ENCODE measurements at places on chromosomes 13 and 19.

GRCh38 chr19:53844849-53845246, 20.7 kb upstream of the NLRP12 start:
- DNase-seq, result no peak

DNA sequence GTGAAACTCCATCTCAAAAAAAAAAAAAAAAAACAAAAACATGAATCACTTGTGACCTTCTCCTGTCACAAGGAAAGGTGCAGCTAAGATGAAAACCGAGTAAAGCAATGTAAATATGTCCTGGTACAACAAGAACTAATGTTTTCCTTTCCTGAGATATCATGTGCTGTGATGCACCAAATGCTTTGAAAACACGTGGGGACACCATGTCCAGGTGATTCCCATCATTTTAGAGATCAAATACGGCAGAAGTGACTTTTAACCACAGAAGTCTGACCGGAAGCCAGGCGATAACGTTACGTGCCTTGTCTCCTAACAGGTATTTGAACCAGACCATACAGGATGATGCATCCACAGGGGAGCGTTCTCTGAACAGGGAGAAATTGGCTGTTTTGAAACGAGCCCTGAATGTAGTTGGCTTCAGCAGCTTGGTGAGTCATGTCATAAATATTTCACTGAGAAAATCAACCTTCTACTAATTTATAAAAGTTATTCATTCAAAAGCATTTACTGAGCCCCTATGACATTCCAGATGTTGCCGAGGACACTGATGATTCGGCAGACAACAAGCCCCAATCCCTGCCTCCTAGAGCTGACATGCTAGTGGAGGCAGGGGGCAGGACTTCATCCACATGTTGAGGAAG, 328.1 kb downstream of the MYO16 start:
- DNase-seq, result peak; percentile 80

- no peak for DNase-seq
These were observed 15.3 kb upstream of the ZNF554 start for GRCh38 chr19:2804156-2805004.

DNA sequence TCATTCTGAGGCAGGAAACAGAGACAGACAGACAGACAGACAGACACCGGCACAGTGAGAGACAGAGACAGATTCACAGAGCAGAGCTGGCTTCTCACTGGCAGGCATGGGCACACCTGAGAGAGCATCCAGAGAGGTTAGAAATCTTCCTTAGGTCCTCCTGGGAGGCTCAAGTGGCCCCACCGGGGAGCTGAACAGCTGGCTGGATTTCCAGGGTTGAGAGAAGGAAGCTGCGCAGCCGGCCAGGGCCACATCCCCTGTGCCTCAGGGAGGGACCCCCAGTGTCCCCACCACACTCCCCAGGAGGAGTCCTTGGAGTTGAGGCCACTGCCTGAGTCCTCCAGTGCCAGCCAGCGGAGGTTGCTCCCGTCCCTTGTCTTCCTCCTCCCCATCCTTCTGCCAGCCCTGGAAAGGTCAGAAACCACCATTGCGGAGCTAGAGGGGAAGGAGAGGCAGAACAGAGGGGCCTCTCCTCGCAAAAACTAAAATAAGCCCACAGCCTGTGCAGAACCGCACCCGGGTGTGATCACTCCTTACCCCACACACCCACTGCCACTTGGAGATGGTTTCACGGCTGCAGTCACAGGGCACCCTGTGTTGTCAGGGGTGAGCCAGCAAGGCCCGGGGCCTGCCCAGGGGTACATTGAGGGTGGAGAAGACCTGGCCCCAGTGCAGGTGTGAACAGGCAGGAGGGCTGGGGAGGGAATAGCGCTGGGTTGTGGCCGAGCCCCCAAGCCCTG, 4.2 kb downstream of the FFAR3 start:
- DNase-seq, result no peak

- DNase-seq, result no peak
These were observed 22.0 kb upstream of the RB1 start for GRCh38 chr13:48281556-48281955.

DNA sequence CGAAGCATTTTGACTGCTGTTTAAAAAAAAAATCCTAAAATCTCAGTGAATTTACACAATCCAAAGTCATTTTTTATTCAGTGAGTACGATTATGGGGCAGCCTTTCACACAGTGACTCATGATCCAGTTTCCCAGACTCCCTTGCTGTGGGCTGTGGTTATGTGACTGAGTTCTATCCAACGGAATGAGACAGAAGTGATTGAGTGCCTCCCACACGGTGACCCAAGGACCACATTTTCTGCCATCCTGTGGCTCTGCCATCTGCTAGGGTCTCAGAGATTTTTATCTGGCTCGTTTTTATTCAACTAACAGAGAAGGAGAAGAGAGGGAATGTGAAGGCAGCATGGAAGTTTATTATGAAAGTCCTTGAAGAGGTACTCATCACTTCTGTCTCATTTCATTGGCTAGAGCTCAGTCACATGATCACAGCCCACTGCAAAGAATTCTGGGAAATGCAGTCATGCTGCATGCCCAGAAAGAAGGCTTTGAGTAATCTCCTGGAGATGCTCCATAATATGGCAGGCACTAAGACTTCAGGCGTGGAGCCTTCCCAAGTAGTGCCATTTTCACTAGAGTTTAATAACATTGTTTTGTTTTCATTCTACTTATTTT, 999.4 kb downstream of the UQCRFS1 start:
- peak; percentile 0 for DNase-seq
